Gastroesophageal sphincter (tissue), 4 donors: ENCODE measurements at places on chromosomes 7 and 10. TPM values are rescaled to one million over a fixed set of nuclear protein-coding genes. Genes with fewer than 3 reads are reported as not detected.

The TCERG1L gene
- not detected for total RNA-seq

The ZNF735 gene
- total RNA-seq = not detected

The TACR2 gene
- total RNA-seq = 176 TPM

The CXCL12 gene
- 48.1 TPM for total RNA-seq

- ATAC-seq = peak; percentile 19
Measured at GRCh38 chr10:13984647-13985155, 346.0 kb downstream of the FRMD4A start.

DNA sequence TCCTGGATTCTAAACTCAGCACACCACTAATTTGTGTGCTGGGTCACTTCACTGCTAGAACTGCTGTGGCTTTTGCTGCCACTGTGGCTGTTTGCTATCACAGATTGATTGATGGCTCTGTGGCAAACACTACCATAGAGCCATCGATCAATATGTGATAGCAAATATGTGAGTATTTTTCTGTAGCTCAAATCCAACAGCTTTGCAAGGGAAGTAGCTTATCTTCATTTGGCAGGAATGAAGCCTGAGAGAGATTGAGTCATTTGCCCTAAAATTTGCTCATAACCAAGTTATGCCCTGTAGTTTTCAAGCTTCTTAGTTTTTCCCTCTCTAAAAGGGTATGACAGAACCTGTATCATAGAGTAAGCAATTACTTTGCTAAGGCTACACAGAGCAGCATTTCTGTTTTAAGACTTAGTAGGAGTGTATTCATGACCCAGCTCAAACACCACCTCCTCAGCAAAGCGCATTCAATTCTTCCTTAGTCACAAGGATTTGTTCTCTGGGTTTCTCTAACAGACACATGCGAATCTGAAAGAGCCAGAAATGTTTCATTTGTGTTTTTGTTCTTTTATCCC is 43.1 kb downstream of the MINPP1 start:
- peak; percentile 17 for ATAC-seq

The SLC25A13 gene
- 42.0 TPM for total RNA-seq

- ATAC-seq = peak; percentile 84
Measured at GRCh38 chr7:25240340-25240739, 12.1 kb upstream of the NPVF start.

- ATAC-seq = peak; percentile 27
Measured at GRCh38 chr7:71627651-71628050, 495.7 kb downstream of the GALNT17 start.

The ADAMTS14 gene
- total RNA-seq = 0.27 TPM
